NCI-H1417 (cell line): ENCODE measurements at places on chromosomes 1 and 21.

DNA sequence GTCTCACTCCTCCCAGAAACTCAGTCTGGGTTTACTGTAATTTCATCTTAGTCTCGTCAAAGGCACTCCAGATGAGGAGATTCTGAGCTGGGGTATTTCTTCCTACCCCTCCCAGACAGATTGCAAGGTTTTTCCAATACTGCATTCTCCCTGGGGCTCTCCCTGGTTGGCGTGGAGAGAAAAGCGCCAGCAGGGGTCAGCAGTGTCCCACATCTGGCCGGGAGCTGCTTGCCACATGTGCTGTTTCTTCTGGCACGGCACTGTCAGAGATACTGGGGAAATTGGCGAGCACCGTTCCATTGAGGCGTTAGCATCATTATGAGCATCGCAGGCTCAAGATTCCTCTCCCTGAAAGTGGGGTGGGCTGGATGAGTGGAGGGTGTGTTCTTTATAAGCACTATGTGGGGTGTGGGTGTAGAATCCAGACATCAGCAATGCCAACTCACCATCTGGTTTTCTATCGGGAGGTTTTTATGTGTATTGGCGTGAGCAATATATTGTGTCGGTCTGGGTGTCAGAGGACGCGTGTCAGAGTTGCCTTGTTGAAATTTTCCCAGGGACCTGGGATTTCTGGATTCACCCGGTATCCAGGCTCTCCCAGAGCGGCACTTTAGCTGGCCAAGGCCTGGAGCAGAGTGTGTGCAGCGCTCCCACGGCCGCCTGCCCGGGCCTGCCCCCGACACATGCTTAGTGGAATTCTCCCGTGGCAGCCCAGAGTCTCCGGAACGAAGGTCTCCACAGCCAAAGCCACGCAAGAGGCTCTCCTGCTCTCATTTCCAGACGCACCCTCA is 8.0 kb upstream of the NAV1 start:
- peak; percentile 70 for DNase-seq

- DNase-seq: no peak
These were observed 3.4 kb downstream of the CLEC20A start for GRCh38 chr1:178493301-178493741.

DNA sequence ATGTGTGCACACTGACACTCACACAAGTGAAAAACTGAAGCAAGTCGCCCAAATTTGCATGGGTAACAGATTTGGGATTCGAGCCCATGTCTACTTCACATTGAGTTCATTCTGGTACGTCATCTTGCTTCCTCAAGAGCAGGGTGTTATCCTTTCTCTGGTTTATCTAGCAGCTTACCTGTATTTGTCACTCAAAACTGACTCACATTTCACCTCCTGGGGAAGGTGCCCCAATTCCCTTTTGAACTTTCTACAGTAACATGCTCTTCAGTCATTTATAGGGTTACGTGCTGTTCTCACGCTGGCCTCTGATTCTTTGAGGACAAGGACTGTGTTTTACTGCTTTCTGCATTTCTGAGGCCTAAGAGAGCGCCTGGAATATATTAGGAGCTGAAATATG is 162.8 kb downstream of the PDE4B start:
- DNase-seq: no peak

DNA sequence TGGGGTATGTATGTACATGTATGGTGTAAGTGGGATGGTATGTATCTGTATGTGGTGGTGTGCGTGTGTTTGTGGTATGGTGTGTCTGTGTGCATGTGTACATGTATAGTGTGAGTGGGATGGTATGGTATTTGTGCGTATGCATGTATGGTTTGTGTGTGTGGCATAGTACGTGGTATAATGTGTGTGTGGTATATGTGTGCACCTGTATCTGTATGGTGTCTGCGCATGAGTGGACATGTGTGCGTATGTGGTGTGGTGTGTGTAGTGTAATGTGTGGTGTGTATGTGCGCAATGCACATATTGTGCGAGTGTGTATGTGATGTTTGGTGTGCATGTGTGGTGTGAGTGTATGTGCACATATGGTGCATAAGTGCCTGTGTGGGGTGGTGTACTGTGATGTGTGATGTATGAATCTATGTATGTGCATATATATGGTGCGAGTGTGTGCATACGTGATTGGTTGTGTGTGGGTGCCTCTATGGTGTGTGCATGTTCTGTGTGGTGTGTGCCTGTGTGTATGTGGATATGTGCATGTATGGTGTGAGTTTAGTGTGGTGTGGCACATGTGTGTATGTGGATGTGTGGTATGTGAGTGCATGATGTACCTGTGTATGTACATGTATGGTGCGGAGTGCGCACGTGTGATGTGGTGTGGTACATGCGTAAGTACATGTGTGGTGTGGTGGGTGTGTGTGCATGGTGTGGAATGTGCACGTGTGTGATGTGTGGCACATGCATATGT is 38.8 kb downstream of the WDR4 start:
- DNase-seq: no peak

- DNase-seq: no peak
These were observed 30.9 kb downstream of the LRRC71 start for GRCh38 chr1:156951371-156951770.

DNA sequence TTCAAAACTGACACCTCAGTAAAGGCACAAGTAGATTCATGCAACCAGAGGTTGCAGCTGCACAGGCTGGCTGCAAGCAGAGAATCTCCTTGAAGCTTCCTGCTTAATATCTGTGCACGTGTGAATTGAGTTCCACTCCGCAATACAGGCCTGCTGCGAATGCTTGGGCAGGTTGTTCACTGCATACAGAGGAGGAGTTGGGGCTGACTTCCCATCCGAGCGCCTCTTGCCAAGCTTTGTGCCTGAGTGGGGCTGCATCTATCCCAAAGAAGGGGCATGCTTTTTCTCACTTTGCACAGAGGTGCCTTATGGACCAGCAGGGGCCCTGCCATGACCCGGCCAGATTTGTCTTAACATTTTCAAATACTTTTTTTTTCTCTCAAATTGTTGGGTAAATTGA is 17.9 kb upstream of the PADI1 start:
- no peak for DNase-seq

- peak; percentile 83 for DNase-seq
These were observed 40.1 kb downstream of the TLR5 start for GRCh38 chr1:223102797-223103533.

DNA sequence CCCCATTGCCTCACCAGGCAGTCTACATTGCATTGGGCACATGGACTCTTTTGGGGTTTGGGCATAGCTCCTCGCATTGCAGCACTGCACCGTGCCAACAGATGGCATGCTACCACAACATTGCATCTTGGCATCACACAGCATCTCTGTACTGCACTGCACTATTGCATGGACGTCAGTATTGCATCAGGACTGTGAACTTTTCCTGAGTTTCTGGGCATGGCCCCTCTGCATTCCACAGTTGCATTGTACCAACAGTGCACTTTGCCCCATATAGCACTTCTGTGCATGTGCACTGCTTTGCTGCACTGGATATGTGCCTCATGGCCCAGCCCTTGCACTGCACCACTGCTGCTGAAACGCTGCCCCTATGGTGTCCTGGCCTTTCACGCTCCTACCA is 9.6 kb downstream of the PTPRU start:
- peak; percentile 58 for DNase-seq

DNA sequence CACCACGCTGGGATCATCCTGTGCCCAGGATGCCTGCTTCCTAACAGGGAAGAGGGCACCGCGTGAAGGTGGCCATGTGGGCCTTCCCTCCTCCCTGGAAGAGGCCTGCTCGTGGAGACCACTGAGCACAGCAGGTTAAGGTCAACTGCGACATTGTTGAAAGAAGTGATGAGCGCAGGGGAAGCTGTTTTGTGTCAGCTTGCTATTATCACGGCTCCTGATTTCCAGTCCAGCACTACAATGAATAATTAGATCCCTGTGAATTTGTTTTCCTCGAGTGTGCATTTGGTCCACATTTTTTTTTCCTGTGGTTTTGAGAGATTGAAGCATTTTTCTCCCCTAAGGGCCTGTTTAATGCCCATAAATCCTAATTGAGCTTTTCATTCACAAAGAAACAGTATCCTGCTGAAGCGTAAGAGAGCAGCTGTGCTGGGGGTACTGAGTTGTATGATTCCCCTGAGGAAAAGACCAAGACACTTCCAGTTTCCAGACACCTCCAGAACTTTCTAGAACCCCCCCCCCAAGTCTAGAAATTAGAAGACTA is 204.9 kb downstream of the KCNJ6 start:
- peak; percentile 91 for DNase-seq

GRCh38 chr1:85628791-85629531 is 48.4 kb downstream of the CCN1 start:
- peak; percentile 40 for DNase-seq

DNA sequence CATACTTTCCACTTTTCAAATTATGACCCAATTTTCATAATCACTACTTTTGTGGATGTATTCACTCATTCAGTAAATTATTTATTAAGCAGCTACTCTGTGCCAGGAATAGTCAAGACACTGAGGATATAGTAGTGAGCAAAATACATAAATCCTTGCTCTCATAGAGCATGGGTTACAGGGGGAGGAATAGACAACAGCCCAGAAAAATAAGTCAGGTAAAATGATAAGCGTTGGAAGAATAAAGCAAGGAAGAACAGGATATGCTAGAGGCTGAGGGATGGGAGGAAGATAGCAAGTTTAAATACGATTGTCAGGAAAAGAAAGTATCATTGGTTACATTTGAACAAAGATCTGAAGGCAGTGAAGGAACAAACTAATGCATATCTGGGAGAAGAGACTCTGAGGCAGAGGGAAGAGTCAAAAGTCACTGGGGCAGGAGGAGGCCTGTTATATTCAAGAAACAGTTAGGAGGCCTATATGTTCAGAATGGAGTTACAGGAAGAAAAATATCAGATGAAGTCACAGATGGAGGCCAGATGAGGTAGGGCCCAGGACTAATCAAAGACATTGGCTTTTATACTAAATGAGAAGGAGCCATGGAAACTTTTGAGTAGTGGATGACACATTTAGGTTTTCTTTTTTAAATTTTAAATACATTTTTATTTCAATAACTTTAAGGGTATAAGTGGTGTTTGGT is 42.9 kb downstream of the SEC22B start:
- no peak for DNase-seq

DNA sequence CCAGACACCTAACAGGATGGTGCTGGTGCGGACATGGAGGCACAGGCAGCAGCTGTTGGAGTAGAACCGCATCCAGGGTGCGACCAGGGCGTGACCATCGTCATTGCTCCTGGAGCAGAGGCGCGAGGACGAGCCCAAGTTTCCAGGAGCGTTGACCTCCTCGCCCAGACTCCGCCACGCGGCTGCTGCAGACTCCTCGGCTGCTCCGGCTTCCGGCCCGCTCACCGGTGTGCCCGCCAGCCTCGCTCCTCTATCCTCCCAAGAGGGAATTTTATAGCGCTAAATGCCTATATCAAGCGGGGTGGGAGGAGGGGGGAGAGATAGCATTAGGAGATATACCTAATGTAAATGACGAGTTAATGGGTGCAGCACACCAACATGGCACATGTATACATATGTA is 5.3 kb upstream of the S100A12 start:
- no peak for DNase-seq

GRCh38 chr1:174815036-174815435 is 184.7 kb upstream of the CACYBP start:
- no peak for DNase-seq

DNA sequence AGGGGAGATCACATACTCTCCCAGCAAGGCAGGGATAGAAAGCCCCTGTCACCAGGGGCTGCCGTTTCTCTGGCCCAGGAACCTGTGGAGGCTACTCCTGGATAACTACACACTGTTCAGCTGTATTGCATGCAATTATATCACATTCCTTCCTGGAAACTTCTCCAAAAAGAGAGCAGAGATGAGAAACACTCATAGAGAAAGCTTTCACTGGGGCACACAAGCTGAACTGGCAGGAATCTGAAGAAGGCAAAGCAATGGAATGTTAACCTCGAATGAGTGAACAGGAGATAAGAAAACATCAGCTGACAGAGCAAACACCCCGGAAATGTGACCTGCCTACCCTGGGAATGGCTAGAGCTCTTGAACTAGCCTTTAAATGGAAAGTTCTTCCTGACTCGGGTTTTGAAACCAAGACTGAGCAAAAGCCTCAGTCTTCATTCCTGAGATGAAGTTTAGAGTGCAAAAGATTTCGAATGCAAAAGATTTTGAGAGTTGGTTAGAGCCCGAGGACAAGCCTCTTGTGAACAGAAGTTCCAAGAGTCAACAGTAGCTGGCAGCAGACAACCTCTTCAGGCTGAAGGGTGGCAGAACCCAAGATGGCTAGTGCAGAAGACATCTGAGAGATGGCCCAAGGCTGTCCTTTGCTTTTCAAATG is 32.3 kb downstream of the CCN1 start:
- DNase-seq: no peak

DNA sequence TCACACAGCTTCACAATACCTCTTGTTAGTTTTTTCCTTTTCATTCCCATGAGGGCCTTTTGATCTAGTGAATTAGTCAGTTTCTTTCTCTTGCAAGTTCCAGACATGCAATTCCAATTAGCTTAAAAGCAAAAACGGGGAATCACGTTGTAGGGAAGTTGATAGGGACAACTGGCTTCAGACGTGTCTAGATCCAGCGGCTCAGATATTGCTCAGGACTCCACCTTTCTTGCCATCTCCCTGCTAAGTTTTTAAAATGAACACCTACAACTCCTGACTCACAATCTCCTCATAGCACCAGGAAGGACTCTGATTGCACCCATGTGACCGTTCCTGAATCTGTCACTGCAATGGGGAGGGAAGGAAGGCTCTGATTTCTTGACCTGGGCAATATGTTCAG is 63.8 kb upstream of the ARHGAP29 start:
- no peak for DNase-seq

DNA sequence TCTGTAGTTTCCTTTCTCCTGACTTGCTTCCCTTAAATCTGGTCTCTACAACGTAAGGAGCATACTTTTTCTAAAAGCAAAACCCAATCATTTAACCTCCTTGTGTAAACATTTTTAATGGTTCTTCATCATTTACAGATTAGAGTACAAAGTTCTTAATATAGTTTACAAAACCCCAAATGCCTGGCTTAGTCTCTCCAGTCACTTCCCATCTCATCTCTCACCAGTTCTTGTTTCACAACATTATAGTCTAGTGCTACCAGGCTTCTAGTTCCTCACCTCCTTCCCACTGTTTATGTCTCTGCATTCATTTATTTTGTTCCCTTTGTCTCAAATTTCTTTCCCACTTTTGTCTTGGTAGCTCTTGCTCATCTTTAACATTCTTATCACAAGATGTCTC is 168.4 kb downstream of the FASLG start:
- DNase-seq: no peak

GRCh38 chr1:245059806-245060424 is 94.9 kb upstream of the KIF26B start:
- DNase-seq: no peak

GRCh38 chr21:41926117-41926806 is 27.6 kb downstream of the C2CD2 start:
- DNase-seq: peak; percentile 5

DNA sequence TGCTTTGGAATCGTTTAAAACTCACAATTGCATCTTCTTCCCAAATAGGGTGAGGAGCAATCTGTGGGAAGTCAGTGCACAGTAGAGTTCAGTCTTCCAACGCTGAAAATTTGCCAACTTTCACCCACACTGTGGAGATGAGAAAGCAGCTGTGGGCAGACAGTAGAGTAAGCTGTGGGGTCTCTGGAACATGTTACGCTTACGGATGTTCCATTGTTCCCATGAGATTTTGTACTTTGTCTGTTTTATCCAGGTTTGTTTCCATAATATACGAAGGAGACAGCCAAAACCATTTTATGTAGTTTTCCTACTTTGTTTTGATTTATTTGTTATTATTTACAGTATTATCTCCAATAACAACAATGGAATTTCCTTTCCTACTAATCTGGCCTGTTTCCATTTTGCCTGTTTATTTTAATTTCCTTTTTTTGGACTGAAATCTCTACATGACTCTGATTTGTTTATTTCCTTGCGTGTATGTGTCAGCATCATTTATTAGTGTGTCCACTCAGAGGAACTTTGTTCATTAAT is 65.1 kb upstream of the RGL1 start:
- no peak for DNase-seq
